NCI-H187 (cell line): ENCODE measurements at places on chromosomes 13 and 19.

GRCh38 chr13:28322256-28322905 is 172.5 kb downstream of the FLT1 start:
- DNase-seq: no peak

GRCh38 chr13:75318138-75318833 is 163.7 kb downstream of the TBC1D4 start:
- no peak for DNase-seq

DNA sequence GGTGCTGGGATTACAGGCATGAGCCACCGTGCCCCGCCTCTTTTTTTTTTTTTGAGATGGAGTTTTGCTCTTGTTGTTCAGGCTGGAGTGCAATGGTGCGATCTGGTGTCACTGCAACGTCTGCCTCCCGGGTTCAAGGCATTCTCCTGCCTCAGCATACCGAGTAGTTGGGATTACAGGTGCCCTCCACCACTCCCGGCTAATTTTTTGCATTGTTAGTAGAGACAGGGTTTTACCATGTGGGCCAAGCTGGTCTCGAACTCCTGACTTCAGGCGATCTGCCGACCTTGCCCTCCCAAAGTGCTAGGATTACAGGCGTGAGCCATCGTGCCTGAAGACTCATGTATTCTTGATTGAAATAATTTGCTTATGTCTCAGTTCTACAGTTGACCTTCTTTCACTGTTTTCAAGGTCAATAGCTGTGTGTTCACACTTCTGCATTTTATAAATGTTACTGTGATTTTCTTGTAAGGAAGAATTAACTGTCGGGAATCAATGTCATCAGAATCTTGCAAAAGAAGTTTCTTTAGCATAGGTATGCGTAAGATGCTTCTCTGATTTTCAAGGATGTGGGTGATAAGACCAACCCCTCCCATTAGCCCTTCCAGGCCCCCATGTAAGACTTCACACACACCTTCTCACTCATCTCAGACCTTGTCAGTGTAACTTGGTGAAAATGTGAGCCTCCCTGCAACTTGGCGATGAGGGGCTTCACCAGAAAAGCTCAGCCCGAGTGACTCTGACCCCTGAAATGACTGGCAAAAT is 12.7 kb upstream of the ZNF701 start:
- DNase-seq: no peak

DNA sequence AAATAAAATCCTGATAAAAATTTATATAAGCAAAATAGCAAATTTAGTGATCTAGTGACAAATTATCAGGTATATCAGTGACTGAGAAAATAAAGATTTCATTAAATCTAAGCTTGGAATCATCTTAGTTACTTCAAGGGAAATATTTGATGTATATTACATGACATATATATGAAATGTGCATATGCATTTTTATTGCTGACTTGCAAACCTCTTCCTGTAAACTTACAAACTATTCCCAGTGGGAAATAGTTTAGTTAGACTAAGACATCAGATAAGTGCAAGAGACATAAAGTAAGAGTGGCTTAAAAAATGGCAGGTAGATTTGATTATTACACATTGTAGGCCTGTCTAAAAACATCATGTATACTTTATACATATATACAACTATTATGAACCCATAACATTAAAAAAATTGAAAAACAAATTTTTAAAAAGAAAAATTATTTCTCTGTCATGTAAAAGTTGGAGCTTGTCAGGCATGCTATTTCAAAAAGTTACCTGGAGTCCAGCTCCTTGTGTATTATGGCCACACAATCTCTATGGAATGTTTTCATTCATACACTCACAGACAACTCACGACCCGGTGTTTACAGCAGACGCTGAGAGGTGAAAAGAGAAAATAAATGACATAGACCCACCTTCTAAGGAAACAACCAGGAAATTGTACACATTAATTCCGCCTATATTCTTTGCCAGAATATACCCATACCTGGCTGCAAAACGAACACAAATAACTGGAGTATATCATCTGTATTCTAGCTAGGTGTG is 724.5 kb downstream of the SLITRK6 start:
- no peak for DNase-seq

GRCh38 chr13:98651744-98652143 is 74.8 kb upstream of the STK24 start:
- no peak for DNase-seq
